Kidney (tissue), 22 donors: ENCODE measurements at places on chromosomes 3 and 15.

DNA sequence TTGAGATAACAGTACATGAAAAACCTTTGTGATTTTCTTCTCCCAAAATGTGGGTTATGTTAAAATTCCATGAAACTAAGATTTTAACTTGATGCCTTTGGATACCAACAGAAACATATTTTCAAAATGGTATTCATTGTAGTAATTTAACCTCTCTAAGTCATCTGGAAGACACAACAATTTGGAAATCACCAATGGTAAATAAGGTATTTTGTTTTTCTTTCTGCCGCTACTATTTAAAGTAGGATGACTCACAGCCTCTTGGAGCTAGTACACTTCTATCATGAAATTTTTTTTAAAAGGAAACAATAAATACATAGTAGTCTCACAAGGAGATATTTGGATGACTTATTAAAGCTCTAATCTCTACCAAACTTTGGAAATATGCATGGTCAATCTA lies 291.6 kb upstream of the VEPH1 start:
- no peak for DNase-seq

DNA sequence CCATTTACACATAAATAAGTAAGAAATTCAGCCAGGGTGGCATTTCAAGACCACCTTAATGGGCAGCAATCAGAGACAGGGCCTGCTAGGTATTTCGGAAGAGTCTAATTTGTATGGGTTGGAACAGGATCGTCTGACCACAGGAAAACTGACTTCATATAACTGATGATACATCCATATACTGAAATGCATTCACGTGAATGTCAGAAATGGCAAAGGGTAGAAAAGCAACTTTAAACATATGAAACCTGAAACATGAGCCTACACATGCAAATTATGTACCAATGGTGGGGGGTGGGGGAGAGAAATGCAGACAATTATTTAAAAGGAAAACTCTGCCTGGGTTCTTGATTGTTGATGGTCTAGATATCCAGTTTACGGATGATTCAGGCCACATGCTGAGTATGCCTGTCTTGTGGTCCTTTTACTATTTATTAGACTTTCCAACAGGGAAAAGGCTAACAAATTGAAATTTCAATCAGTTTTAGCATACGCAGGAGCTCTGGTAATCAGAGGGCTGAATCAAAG lies 582.2 kb downstream of the FOXP1 start:
- DNase-seq: no peak

DNA sequence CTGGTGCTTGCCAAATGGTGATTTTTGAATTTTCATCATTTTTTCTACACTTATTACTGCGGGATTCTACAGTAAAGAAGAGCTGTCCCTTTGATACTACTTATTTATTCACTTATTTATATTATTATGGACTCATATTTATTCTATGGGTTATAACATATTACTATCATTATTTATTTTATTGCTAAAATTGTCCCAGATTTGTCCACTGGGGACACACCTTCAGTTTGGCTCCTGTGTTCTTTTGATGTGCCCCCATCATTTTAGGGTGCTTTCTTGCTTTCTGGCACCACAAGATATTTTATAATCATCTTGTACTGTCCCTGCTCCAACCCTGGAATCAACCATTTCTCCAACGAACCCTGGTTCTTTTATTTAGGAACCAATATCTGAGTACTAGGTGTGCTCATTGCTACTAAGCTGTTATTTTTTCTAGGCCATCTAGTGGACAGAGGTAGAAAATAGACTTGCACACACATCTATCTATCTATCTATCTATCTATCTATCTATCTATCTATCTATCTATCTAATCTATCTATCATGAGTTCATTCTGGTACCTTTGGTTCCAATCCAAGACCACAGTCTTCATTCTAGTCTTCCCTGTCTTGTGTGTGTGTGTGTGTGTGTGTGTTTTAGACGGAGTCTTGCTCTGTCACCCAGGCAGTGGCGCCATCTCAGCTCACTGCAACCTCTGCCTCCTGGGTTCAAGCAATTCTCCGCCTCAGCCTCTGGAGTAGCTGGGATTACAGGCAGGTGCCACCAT lies 16.0 kb downstream of the SLC22A14 start:
- no peak for DNase-seq

DNA sequence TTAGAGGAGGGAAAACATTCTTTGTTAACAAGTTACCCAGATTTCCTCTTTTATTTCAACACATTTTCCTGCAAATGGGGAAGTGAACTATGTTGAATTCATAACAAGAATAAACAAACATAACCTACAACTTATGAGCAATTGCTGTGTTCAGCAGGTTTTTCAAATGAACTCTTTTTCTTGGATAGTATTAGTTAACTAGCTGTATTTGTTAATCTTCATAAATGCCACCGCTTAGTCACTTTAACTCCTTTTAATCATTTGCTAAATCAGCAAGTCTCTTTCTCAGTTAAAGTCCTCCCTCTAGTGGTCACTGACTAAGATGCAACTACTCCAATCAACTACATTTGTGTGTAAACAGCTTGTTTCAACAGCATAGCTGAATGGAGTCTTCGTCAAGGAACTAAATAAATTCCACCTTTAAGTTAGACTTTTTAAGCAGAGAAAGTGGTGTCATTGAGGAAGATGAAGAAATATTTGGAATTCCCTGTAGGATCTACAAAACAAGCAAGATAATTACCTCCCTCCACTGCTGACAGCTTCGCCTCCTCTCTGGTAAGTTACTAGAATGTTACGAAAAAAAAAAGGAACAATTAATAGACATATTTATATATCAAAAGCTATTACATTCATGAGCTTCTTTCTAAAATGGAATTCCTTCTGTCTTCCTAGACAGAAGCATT lies 1122.0 kb downstream of the ROBO1 start:
- DNase-seq: no peak

GRCh38 chr3:31288641-31289100 lies 244.1 kb upstream of the STT3B start:
- peak; percentile 72 for DNase-seq

GRCh38 chr3:196706731-196707130 lies 5.3 kb downstream of the CEP19 start:
- no peak for DNase-seq

DNA sequence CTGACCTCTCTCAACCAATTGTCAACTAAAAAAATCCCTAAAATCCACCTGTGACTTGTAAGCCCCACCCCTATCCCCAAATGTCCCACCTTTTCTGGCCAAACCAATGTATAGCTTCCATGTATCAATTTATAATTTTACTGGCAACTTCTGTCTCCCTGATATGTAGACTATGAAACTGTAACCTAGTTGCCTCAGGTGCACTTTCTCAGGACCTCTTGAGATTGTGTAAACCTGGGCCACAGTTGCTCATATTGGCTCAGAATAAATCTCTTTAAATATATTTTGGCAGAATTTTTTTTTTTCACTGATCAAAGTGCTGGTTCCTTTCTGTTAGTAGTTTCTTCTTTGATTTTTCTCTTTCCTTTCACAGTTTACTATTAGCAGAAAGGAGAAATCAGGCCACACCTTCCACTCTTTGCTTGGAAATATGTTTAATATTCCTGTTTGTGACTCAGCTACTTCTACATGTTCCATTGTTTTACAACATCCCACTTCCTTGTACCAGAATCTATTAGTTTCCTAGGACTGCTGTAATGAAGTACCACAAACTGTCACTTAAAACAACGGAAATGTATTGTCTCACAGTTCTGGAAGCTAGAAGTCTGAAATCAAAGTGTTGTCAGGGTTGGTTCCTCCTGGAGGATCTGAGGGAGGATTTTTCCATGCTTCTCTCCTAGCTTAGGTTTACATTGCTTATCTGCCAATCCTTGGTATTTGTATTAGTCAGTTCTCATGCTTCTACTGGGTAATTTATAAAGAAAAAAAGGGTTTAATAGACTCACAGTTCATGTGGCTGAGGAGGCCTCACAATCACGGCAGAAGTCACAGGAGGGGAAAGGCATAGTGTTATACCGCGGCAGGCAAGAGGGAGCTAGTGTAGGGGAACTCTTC lies 801.2 kb upstream of the ARPP21 start:
- no peak for DNase-seq

- no peak for DNase-seq
Measured at GRCh38 chr3:161149529-161149928, 44.4 kb upstream of the B3GALNT1 start.

- no peak for DNase-seq
Measured at GRCh38 chr3:154819491-154819890, 260.6 kb upstream of the MME start.

GRCh38 chr3:180063783-180064182 lies 27.0 kb upstream of the PEX5L start:
- no peak for DNase-seq

GRCh38 chr3:67228136-67228535 lies 230.0 kb downstream of the KBTBD8 start:
- DNase-seq: no peak

DNA sequence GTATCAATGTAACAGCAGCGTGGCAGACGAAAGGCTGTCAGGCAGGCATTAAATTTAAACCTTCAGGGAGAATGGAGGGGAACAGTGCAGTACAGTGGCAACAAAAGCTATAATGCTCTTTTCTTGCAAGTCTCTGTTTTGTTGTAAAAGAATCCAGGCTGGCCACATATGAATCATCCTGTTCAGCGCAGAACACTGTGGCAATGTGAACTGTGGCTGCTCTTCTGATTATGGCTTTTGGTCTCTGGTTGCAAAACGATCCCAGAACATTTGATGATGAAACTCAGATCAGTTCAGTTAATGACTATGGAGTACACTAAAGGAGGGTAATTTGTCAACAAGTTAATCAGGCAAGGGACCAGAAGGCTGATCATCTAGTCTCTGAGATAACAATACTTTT lies 219.7 kb upstream of the SGO1 start:
- no peak for DNase-seq

GRCh38 chr15:33616475-33616874 lies 305.7 kb downstream of the RYR3 start:
- no peak for DNase-seq

GRCh38 chr15:60421544-60421943 lies 23.8 kb upstream of the ANXA2 start:
- no peak for DNase-seq

GRCh38 chr15:25810154-25810553 lies 53.0 kb downstream of the ATP10A start:
- no peak for DNase-seq

DNA sequence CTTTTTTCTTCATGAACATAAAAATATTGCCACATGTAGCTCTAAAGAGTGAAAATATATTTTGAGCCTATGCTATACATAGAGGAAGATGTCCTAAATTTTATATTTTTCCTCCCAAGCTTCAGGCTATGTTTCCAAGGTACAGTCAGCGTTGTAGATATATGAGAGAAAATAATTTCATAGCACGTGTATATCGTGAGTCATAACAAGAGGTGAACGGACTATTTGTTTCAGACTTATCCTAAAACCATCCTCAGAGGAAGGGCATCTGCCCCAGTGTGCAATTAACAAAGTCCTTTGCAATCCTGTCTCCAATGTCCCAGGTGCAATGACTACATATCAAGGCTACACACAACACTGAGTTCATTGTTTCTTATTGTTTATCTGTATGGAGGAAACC lies 177.3 kb upstream of the ARRDC4 start:
- DNase-seq: no peak

DNA sequence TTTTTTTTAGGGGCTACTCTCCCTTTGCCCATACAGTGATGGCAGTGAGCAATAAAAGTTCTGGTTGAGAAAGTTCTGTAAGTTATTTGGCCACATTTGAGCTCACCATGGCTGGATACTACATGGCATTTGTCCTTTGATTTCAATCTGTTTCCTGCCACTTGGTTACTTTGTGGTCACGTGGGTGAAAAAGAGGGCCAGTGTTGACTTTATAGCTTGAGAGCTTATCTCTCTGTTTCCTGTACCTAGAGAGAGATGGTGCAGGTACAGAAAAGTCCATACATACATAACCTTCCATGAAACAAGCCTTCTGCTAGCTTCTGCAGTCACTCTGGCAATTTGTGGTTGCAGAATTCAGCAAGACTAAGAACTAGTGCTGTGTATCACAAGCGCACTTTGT lies 23.4 kb upstream of the MECOM start:
- DNase-seq: no peak

GRCh38 chr15:69059557-69059943 lies 45.1 kb downstream of the NOX5 start:
- no peak for DNase-seq

GRCh38 chr3:127658234-127658633 lies 14.5 kb upstream of the ABTB1 start:
- DNase-seq: no peak

DNA sequence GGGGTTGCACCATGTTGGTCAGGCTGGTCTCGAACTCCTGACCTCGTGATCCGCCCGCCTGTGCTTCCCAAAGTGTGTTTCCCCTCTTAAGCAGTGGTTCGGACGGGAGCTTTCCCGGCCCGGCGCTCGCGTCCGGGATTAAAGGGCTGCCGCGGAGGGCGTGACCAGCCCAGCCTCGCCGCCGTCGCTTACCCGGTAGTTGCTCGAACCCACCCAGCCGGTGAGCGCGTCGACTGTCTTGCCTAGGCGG lies 513 bp downstream of the CLASP2 start:
- DNase-seq: no peak

DNA sequence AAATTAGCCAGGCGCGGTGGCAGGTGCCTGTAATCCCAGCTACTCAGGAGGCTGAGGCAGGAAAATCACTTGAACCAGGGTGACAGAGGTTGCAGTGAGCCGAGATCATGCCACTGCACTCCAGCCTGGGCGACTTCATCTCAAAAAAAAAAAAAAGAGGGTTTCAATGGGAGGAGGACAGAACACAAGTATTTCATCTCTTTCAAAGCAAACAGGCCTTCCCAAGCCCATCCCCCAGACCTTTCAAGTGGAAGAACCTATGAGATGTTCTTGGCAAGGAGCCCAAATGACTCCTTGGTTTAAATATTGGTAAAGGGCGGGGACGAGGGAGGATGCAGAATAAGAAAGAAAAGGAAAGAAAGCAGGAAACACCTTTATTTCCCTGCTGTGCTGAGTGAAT lies 62.2 kb upstream of the MCF2L2 start:
- no peak for DNase-seq

DNA sequence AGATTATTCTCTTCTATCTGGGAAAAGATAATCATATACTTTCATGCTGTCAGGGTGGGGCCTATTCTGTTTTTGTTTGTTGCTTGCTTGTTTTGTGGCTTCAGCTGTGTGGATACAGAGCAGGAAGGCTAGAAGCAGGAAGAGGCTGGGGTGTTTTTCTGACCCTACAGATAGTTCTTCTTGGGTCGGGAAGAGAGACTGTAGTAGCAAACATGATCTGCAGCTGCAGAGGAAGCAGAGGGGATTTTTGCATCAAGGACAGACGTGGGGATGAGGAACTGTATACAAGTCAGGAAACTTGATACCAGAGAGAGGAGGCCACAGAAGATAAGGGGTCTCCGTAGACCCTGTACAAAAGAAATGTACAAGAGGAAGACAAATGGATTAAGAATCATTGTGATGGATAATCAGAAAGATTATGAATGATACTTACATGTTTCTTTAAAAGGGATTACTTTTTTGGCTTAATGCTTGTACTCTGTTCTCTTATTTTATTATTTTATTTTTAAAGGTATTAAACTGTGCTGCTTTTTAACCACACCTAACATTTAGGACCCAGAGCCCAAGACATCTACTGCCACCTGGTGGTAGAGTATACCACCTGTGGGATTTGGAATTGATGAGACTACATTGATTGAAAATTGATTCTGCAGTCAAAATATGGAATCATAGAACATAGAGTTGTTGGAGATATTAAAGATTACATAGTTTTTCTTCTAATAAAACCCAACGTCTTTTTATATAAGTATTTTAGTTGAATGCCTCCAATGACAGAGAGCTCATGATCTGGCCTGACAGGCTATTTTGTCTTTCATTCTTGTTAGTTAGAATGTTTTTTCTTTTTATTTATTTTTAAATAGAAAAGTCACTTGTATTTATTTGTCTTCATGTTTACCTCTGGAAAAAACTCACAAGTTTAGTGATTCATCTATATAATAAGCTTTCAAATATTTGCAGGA lies 87.3 kb upstream of the ROPN1 start:
- no peak for DNase-seq

GRCh38 chr15:96801576-96802150 lies 471.2 kb downstream of the NR2F2 start:
- DNase-seq: no peak
